ENCODE measurements at places on chromosomes 4 and X.
A peak's percentile ranks its signal among the peaks of the same experiment; 100 is the strongest.

DNA sequence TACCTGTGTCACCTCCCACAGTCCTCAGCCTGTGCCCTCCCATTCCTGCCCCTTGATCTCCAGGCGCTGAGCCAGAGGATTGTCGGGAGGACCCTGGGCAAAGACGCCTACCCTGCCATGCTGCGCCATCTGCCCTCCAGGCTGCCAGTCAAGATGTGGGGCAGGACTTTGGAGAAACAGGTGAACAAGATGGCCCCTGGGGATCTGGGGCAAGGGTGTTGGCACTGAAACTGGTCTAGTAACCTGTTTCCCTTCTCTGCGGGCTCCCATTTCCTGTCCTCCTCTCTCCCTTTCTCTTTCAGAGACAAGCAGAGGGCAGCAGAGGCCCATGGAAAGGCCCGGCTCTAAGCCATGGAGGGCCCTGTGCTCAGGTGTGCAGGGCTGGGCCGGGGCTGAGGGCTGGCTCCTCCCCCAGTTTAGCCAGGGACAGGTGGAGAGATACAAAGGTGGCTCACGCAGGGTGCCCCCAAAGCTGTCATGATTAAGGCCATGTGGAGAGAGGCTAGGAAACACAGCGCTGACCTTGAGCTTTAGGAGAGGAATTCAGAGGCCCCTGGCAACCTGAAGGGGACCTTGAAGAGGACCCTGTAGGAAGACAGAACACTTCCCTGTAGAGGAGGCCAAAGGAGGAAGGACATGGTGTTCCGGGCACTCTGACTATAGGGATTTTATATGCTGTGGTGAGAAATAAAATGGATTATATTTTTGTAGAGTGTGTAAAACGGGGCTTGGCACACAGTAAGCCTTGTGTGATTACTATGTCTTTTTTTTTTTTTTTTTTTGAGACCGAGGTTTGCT is at the start of gene GLOD5:
Gene GLOD5 (plus strand): TSS at position 74 of the 798 bp plus-strand sequence. CDS start 44 bp downstream, at position 118.
- DNase-seq: no peak

- DNase-seq: no peak
These were observed 79.6 kb upstream of the MCF2 start for GRCh38 chrX:139787601-139788000.

GRCh38 chr4:157558016-157558415 is 337.5 kb downstream of the GRIA2 start:
- DNase-seq: no peak

DNA sequence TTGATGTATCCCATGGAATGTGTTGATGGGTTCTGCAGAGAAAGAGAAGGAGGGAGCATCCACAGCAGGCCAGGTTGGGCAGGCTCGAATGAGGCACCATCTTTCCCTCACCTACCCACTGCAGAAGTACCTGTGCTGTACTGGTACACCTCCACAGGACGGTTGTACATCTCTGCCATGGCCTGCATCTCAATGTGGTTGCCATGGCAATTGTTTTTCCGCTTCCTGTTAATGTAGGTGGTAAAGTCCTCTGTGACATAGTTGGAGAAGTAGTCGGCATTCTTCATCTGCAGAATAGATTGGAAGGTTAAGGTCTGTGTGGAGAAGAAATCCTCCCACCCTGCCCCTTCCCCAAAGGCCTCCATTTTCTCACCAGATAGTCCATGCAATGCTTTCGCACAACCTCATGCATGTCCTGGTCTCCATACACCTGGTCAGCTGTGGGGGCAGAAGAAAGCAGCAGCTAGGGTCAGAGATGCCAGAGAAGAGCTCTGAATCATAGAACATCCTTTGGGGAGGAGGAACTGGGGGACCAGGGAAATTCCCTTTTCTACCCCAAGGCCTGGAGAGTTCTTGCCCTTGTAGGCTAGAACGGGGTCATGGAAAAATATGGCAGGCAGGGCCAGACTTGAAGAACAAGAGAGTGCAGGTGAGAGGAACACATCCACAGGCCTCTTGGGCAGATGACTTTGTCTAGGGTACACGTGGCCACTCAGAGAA is 15.9 kb upstream of the PIM2 start:
- no peak for DNase-seq

- no peak for DNase-seq
These were observed 19.1 kb upstream of the KIAA0232 start for GRCh38 chr4:6763330-6763851.

DNA sequence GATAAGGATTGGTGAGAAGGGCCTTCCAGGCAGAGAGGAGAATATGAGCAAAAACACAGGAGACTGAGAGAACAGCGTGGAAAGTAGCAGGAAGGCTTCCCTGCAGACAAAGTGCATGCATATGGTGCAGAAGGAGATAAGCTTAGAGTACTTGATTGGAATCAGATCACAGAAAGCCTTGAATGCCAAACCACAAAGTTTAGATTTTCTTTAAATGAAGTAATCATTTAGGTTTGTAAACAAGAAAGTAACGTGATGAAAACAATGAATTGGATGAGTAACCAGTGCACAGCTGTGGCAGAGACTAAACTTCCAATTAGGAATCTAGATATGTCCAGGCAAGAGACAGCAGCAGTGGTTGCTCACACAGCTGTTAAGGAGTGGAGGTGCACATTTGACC is 83.8 kb upstream of the C1QTNF7 start:
- no peak for DNase-seq

DNA sequence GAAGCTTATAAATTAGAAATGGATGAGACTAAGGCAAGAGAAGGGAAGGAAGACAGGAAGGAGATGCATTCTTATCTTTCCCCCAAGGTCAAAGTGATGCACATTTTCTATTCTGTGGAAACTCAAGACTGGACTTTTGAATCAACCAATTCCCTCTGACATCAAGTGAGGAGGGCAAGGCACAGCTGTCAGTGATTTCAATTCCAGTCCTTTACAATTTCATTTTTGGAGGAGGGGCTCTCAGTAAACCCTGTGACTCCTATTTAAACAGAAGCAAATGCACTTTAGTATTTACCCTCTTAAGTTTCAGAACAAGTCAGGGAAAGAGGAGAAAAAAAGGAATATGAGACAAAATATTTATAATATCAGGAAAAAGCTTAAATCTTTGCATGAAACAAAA is 134.0 kb downstream of the MGST2 start:
- no peak for DNase-seq

GRCh38 chr4:85774000-85774399 is 299.1 kb downstream of the ARHGAP24 start:
- DNase-seq: no peak

GRCh38 chr4:41746440-41747229 is 1.9 kb downstream of the PHOX2B start:
- no peak for DNase-seq

GRCh38 chr4:58602731-58603359 is 1492.7 kb upstream of the IGFBP7 start:
- no peak for DNase-seq

- no peak for DNase-seq
These were observed 48.2 kb downstream of the CASK start for GRCh38 chrX:41875142-41875541.

GRCh38 chr4:150367326-150367725 is 214.6 kb upstream of the MAB21L2 start:
- DNase-seq: no peak

- peak; percentile 7 for DNase-seq
These were observed 845.8 kb downstream of the TECRL start for GRCh38 chr4:63563288-63564014.

- DNase-seq: no peak
These were observed 23.0 kb upstream of the MSANTD1 start for GRCh38 chr4:3225936-3226335.

- DNase-seq: peak; percentile 10
These were observed 204.9 kb downstream of the SMARCA1 start for GRCh38 chrX:129318375-129318774.

Data from right cardiac atrium (tissue), 5 donors.